ENCODE measurements at places on chromosomes 12 and 14.

GRCh38 chr14:94654071-94654861, 42.1 kb downstream of the SERPINA3 start:
- no peak for DNase-seq

- peak; percentile 25 for DNase-seq
Measured at GRCh38 chr12:7989827-7990491, 42.6 kb upstream of the FOXJ2 start.

DNA sequence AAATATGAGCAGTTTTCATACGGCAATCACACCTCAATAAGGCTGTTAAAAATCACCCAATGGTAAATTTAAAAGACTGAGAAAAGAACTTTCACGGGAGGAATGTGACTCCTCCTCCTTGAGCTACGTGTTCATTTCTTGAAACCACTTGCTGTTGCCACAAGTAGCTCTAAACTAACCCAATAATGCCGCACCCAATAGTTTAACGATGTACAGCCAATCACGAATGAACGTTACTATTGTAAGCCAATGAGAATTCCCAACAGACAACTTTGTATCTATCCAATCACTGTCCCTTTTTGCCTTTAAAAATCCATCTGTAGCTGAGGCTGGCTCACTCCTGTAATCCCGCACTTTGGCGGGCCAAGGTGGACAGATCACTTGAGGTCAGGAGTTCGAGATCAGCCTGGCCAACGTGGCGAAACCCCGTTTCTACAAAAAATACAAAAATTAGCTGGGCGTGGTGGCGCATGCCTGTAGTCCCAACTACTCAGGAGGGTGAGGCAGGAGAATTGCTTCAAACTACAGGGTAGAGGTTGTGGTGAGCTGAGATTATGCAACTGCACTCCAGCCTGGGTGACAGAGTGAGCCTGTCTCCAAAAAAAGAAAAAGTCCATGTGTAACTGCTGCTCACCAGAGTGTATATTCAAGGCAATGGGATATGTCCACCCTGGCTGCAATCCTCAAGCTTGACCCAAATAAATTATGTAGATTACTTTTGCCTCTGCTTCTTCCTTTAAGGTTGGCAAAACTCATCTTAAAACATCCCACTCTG, 24.4 kb upstream of the BTBD6 start:
- DNase-seq: no peak

DNA sequence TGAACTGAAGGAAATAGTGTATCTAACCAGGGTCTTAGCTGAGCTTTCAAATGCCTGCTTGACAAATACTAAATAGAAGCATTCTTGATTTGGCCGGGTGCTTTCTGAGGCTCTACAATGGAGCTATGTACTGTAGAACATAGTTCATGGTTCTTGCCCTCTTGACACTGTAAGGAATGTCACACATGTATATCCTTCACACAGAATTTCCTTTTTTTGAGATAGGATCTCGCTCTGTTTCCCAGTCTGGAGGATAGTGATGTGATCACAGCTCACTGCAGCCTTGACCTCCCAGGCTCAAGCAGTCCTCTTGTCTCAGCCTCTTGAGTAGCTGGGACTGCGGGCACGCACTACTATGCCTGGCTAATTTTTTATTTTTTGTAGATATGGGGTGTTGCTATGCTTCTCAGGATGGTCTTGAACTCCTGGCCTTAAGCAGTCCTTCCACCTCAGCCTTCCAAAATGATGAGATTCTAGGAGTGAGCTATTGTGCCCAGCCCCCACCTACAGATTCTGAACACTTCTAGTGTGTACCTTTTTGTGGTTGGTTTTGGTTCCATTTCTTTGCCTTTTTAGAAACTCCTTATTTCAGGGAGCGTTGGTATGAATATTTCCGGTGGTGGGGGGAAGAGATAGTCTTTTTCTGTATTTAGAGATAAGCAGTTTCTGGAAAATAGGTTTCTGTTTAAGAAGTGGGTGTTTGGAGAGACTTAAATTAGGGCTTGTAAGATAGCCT, 4.2 kb downstream of the MLXIP start:
- no peak for DNase-seq

GRCh38 chr12:52011602-52012214, 5.0 kb downstream of the TAMALIN start:
- DNase-seq: no peak

DNA sequence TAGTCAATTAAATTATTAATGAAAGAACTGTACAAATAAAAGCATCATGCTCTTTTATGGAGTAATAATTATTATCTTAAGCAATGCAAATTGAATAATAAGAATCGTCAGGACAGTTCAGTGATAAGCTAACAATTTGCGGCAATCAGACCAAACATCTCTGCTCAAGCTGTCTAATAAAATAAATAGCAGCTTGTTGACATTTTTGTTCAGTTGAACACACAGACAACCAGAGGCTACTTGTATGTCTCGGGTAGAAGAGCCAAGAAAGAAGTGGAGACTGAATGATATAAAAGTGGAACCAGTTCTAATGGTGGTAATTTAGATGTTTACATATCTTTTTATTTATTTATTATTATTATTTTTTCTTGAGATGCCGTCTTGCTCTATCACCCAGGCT, 57.4 kb upstream of the FOXN3 start:
- no peak for DNase-seq

- no peak for DNase-seq
Measured at GRCh38 chr12:79725987-79726386, 35.2 kb upstream of the PAWR start.

- DNase-seq: no peak
Measured at GRCh38 chr12:38761636-38762342, 143.6 kb downstream of the CPNE8 start.

DNA sequence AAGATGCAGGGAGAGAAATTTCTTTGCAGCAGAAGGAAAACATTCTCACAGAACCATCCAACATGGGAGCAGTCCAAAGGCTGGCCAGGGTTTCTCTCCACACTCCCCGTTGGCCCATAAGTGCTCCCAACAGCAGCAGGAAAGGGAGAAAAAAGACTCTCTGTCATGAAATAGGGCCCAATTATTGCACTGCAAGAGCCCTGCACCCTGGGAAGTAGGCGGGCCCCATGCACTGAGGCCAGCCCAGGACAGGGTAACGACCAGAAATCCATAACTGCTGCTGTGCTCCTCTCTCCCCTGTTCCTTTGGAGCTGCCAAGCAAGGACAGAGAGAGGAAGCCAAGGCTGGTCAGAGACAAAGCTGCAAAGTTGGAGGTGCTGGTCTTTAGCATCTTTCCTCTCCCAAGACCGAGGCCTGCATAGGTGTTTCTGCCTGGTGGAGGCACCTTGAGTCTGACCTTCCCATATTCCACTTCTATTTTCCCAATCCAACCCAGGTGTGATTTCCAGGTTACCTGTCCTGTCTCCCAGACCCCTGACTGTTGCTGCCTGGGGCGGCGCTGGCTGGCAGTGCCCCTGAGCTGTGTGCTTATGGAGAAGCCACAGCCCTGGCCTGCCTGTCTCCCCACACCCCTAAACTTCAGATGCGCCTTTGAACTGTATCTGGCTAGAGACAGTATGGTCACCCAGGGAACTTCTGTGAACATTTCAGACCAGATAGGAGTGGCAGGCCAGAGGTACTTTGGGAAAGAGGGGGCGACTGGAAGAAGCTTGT, 6.8 kb downstream of the GALNT16 start:
- no peak for DNase-seq

DNA sequence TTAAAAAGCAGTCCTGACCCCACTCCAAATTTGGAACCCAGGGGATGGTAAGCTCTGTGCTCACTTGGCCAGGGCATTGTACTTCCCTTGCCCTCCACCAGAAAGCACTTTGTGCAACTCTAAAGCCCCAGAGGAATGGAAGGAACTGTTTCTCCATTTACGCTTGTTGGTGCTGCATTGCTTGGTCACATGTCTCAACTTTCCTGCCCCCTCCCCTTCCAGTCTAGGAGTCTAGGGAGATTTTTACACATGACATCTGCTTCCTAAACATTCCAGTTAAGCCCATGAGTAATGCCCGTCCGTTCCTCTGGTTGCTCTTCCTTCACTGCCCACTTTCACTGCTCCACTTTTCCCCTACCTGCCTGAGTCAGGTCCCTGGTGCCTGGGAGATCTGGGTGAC, 92.6 kb upstream of the MAP1LC3B2 start:
- DNase-seq: no peak

GRCh38 chr14:51176839-51177238, 63.2 kb upstream of the TMX1 start:
- no peak for DNase-seq

DNA sequence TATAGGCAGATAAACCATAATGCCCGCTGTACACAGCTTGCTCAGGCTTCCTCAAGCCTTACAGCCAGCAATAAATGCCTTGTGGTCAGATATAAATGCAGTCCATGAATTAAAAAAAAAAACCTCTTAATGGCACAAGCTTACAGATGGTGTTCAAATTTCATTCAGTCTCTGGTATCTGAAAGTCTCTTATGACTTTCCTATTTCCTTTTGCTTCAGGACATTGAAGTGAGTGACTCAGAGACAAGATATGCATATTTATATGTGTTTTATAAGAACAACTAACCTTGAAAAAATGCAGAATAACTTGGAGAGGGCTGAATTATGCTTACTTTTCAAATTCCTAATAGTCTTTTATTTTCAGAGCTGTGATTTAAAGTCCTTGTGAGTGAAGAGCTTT, 426.9 kb upstream of the MIS18BP1 start:
- no peak for DNase-seq

DNA sequence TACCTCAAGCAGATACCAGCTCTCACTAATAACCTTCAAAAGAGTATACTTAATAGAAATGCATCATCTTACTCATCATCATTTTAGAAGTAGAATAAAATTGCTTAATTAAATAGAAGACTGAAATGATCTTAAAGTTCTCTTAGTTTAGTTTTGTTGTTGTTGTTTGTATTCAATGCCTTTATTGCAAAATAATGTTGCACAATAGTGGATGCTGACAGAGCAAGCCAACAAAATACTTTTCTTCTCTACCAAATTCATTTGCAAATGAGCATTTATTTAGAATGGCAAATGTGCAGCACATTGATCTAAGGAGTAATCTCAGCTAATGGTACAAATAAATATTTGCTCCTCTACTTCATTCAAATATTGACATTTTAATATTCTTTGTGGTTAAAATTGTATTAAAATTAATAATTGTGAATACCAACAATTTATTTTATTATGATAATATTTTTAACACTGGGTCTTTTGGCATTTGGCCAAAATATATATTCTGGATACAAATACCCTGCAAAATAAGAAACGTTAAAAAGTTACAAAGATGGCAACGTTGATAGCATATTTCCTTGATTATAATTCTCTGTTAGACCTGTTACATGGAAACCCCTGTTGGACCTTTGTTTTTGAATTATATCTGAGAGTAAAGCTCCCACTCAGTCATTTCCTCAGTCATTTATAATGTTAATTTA, 496.1 kb downstream of the RERGL start:
- no peak for DNase-seq

DNA sequence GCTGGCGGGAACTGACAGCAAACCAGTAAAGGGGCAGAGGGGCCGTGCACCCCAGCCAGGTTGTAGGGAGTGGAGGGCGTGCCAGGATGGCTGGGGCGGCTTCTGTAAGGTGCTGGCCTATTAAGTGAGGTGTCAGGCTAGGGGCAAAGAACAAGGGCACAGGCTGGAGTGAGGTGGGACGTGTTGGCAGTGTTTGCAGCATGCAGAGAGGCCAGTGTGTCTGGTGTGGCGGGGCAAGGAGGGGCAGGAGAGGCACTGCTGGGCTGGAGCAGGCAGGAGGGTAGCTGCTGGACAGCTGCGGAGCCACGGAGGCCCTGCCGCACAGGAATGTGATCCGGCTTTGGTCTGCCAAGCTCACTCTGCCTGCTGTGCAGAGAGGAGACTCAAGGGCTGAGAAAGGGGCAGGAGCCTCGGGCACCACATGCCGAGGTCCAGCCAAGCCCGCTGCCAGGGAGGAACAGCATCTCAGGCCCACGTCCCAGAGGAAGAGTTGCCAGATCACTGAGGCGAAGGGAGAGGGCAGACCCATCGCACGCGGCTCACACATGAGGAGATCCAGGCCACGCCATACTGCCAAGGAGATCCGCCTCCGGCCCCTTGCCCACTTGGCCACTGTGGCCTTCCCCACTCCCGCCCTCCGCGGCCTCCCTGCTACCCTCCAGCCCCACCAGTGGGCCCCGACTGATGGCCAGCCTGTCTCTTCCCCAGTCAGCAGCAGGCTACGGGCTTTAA, 46.8 kb downstream of the AMN start:
- no peak for DNase-seq

- DNase-seq: no peak
Measured at GRCh38 chr12:110280392-110280778, 662 bp upstream of the ATP2A2 start.

GRCh38 chr12:77667101-77667500, 163.6 kb upstream of the NAV3 start:
- no peak for DNase-seq

DNA sequence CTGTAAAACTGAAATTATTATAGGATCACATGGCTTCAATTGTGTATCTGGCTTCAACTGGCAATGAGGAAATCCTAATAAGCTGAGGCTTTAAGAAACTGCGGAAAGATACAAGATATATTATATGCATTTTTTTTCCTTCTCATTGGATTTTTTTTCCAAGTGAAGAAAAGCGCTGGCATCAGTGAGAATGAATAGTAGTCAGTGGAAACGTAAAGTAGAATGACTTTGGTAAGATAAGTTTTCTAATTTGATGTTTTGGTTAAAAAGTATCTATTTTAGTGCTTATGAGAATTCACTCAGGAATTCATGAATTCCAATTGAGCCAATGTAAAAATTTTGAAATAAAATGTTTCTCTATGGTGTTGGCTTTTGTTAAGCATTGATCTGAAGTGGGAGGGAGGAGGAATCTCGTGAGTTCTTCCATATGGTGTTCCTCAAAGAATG, 173.5 kb upstream of the FRMD6 start:
- no peak for DNase-seq

DNA sequence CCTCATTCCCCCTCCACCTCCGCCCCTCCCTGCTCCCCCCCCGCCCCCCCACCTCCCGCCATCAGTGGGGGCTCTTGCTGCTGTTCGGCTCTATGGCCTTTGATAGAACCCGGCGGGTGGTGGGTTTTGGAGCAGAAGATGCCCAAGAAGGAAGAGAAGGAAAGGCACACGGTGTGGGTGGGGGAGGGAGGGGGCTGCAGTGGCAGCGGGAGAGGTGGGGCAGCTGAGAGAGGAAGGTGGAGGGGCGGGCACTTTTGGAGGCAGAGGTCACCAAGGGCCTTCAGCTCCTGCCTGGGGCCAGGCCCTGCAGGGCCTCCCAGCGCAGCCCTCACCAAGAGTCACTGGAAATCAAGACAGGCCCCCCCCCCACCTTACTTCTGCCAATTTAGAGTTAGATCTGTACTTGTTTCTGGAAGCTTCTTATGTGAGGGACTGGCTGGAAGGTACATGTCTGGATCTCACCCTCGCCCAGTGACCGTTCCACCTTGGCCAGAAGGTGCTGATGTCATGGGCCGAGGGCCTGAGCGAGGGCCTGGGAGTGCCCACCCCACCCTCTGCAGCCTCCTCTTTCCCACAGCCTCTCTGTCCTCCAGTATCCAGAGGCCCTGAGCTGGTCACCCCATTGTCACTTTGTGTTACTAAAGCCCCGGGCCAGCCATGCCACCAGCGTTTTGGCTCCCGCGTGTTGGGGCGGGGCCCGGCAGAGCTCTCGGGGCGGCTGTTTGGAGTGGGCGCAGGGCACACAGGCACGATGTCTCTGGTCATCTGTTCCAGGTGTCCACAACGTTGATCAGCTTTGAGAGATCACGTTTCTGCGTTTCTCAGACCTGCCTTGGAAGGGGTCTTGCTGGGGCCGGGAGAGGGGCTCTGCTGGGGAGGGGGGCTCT, 153.9 kb downstream of the KIF26A start:
- no peak for DNase-seq

- DNase-seq: no peak
Measured at GRCh38 chr12:62971769-62972525, 37.0 kb upstream of the PPM1H start.

All from thoracic aorta (tissue), 2 donors.